ENCODE measurements at places on chromosomes 4 and X.

GRCh38 chr4:27791640-27792039 is 931.0 kb downstream of the STIM2 start:
- no peaks in the 10 kb centered on the region for H3K36me3 ChIP-seq
- no peak overlapping the region for H3K27ac ChIP-seq
- no peaks in the 10 kb centered on the region for H3K27me3 ChIP-seq

GRCh38 chr4:108754327-108754726 is 8.5 kb downstream of the ETNPPL start:
- peaks cover 6% of the 10 kb centered on the region for H3K27me3 ChIP-seq
- H3K27ac ChIP-seq = no peak overlapping the region
- no peak overlapping the region for H3K4me3 ChIP-seq
- no peaks in the 10 kb centered on the region for H3K4me1 ChIP-seq

GRCh38 chr4:139511320-139511719 is 44.7 kb downstream of the SETD7 start:
- peak; percentile 21 for DNase-seq
- H3K36me3 ChIP-seq = peaks cover 37% of the 10 kb centered on the region
- no peaks in the 10 kb centered on the region for H3K27me3 ChIP-seq
- H3K4me1 ChIP-seq = no peaks in the 10 kb centered on the region

GRCh38 chrX:8647176-8647575 is 84.8 kb downstream of the ANOS1 start:
- DNase-seq = no peak
- H3K27me3 ChIP-seq = no peaks in the 10 kb centered on the region
- H3K4me3 ChIP-seq = no peak overlapping the region
- H3K36me3 ChIP-seq = no peaks in the 10 kb centered on the region

DNA sequence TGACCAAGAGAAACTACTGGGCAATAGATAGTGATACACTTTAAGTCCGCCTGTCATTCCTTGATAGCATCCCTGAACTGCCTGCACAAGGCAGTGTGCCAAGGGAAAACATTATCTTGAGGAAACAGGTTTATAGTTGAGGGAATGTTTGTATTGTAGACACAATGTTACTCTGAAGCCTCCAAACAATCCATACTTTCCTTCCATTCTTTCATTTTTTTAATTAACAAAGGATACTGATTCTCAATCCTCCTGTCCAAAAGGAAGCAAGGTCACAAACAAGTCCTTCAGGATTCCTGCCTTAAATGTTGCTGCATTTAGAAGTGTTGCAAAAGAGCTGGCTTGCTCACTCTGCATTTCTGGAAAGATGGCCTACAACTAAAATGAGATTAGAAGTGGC is 61.7 kb upstream of the PRSS48 start:
- H3K27ac ChIP-seq = no peak overlapping the region
- peaks cover 15% of the 10 kb centered on the region for H3K27me3 ChIP-seq
- no peak for DNase-seq
- H3K36me3 ChIP-seq = no peaks in the 10 kb centered on the region
- no peak overlapping the region for H3K4me3 ChIP-seq
- no peaks in the 10 kb centered on the region for H3K4me1 ChIP-seq

- no peak overlapping the region for H3K4me3 ChIP-seq
- no peaks in the 10 kb centered on the region for H3K36me3 ChIP-seq
- peaks cover 3% of the 10 kb centered on the region for H3K4me1 ChIP-seq
- no peak for DNase-seq
- H3K27me3 ChIP-seq = peaks cover 32% of the 10 kb centered on the region
- H3K27ac ChIP-seq = no peak overlapping the region
Measured at GRCh38 chrX:51614353-51615012, 4.2 kb downstream of the CENPVL3 start.

- no peaks in the 10 kb centered on the region for H3K36me3 ChIP-seq
- H3K27me3 ChIP-seq = peaks cover 39% of the 10 kb centered on the region
- H3K4me3 ChIP-seq = no peak overlapping the region
- no peak overlapping the region for H3K27ac ChIP-seq
Measured at GRCh38 chrX:137031517-137032340, 2.1 kb downstream of the GPR101 start.
